ENCODE measurements at places on chromosomes 5 and 9.
A peak's percentile ranks its signal among the peaks of the same experiment; 100 is the strongest.

- peak; percentile 21 for DNase-seq
These were observed 188.2 kb downstream of the CRB2 start for GRCh38 chr9:123544007-123544827.

- DNase-seq, result no peak
These were observed 8.9 kb downstream of the RECK start for GRCh38 chr9:36045610-36046009.

- no peak for DNase-seq
These were observed 215.5 kb downstream of the GAPVD1 start for GRCh38 chr9:125477089-125477544.

GRCh38 chr5:80754900-80755299 is 100.1 kb upstream of the DHFR start:
- peak; percentile 50 for DNase-seq

DNA sequence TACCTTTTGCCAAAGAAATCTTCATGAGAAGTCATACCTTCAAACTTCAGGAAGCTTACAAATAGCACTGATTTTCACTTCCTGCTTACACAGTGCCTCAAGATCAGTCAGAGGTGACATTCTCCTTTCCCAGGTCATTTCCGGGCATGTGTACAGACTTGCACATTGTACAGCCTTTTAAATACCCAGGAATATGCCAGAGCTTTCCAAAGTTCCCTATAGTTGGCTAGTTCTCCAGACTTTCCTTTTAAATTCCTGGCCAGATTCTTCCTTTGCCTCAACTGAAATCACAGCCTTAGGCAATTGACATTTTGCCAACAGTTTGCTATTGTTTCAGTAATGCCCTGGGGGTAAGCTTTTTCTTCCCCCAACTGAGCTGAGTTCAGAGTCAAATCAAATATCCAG is 47.2 kb downstream of the RFX3 start:
- DNase-seq, result peak; percentile 56

- no peak for DNase-seq
These were observed 72.4 kb downstream of the TEK start for GRCh38 chr9:27181381-27181780.

- DNase-seq, result no peak
These were observed 405.0 kb downstream of the ENC1 start for GRCh38 chr5:74235552-74235951.

DNA sequence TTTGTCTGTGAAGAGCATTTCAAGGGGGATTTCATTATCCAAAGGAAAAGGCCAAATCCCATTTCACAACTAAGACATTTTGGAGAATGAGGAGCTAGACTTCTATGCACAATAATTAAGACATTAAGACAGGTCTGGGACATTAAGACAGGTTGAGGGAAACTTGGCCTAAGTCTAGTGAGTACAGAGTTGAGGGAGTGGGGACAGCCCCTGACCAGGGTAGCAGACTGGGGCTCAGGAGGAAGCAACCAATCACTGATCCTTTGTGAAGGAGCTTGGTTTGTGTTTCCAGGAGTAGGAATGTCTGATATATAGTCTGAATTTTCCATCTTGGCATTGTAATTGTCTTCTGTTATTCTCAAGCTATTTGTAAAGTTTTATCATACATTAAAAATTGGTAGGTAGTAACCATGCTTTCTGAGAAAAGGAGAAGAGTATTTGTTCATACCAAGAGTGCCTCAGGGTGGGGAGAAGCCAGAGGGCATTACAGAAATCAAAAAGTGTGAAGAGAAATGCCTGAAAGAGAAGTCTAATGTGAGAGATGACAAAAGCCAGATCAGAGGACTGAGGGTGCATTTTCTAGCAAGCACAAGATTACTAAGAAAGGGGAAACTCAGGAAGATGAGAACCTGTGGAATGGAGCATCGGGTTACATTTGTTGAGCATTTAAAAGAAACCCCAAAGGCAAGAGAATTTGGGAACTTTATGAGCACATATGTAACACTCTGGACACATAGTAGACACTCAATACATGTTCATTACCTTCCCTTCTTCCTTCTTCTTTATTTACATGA is 189.3 kb upstream of the PIK3R1 start:
- DNase-seq, result peak; percentile 1

- DNase-seq, result no peak
These were observed 81.9 kb upstream of the FAM169A start for GRCh38 chr5:74948031-74948546.

DNA sequence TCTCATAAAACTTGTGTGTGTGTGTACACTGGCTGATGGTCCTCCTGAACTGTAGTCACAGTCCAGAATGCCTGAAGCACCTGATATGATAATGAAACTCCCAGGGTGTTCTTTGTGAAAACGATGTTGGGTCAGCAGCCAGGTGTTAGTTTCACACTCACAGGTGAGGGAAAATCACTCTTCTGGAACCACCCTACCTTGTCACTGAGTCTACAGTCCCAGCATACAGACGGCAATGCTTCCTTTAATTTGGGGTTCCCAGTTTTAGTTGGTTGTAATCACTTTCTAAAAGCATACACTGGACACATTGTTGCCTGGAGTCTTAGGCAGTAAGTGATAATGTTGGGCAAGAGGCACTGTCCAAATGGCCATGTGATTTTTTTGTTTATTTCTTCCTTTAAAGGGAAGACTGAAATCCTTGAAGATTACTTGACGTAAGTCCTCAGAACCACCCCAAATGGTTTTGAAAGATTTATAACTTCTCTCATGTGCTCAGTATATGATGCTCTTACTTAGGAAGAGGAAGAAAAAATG is 18.2 kb upstream of the MGAT1 start:
- no peak for DNase-seq

- DNase-seq, result no peak
These were observed 102.5 kb downstream of the ST8SIA4 start for GRCh38 chr5:100800562-100800961.

- DNase-seq, result no peak
These were observed 289.9 kb downstream of the KCTD16 start for GRCh38 chr5:144460600-144460999.

DNA sequence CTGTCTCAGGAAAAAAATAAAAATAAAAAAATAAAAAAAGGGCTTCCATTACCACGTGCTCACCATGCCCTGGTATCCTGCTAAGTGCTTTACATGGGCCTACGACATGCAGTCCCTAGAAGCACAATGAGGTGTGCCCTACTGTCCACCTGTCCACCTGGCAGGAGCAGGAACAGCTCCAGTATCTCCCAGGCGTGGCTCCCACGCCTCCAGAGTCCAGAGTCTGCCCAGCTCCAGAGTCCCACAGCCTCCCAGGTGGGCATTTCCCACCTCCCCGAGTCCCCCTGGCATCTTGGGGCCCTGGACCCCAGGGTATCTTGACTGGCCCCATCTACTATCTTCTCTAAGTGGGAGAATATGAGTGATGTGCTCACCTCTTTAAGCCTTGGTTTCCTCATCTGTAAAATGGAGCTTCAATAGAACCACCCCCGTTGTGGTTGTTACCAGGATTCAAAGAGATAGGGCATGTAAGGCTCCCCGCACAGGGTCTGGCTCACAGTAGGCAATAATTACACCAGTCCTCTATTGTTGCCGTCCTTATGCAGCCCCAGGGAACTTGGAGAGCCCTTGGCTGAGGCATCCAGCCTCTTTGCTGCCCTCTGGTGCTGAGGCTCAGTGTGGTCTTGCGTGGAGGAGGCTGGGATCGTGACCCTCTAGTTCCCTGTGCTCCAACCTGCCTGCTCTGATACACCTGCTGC is 8.9 kb downstream of the CXCL14 start:
- DNase-seq, result peak; percentile 8

- no peak for DNase-seq
These were observed 15.8 kb downstream of the CCDC152 start for GRCh38 chr5:42772265-42772993.

GRCh38 chr5:101390151-101390908 is 487.2 kb upstream of the ST8SIA4 start:
- peak; percentile 29 for DNase-seq

DNA sequence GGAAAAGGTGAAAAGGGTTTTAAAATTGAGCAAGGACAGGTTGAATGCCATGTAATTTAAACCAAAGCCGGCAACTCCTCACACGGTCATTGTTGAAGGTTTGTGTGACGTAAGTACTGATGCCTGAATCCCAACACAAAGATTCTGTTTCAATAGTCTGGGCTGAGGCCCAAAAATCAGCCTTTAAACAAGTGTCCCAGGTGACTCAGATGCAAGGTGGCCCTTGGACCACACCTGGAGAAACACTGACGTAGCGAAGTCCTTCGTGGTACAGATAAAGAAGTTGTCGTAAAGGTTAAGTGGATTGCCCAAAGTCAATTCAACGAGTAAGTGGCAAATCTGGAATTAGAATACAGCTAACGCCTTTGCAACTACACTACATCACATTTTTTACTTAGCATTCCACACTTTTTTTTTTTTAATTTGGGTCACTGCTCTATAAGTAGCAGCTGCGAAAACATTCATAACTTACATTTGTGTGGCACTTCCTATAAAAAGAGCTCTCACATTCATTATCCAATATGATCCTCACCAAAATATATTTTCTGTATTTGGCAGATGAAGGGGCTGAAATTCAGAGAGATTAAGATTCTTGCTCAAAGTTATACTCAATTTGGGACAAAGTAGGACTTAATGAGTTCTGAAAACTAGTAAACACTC is 111.3 kb downstream of the LPAR1 start:
- DNase-seq, result no peak

- DNase-seq, result no peak
These were observed 1107.0 kb upstream of the SEMA6A start for GRCh38 chr5:117681431-117682254.

GRCh38 chr5:154486427-154486866 is 8.4 kb upstream of the HAND1 start:
- no peak for DNase-seq

DNA sequence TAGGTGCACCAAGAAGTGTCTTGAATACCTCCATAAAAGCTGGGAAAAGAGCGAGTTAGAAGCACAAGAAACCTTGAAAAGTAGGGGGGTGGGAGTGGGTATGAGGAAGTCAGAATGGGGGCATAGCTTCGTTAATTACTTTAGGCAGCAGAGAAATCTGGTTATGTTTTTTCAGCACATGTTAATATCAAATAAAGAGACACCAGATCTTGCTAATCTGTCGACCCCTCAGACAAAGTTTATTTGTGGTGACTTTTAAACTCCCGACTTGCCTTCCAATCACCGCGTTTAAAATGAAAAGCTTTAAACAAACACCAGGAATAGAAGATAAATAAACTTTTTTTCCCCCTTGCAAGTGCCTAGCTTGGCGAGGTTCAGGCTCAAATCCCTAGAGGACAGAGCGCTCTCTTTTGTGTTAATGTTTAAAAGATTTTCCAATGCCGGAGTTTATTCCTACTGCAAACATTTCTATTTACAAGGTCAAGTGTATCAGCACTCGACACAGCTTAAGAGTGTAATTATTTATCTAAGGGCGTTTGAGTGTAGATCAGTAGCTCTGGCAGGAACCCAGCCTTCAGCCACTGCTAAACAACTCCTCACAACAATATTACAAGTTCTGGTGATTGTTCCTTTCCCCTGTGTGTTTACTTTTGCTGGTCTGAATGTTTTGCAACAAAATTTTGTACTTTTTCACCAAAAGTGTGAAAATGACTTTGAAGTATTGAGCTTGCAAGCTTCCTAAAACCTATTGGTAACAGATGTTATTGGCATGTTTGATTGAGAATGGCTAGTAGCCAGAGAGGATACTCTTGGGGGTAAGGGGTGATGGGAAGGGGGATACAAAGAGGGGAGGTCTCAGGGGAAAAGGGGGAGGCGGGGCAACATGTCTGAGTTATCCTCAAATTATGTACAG is 3.8 kb downstream of the GAS1 start:
- no peak for DNase-seq

- DNase-seq, result no peak
These were observed 37.7 kb upstream of the LPCAT1 start for GRCh38 chr5:1561402-1561929.

DNA sequence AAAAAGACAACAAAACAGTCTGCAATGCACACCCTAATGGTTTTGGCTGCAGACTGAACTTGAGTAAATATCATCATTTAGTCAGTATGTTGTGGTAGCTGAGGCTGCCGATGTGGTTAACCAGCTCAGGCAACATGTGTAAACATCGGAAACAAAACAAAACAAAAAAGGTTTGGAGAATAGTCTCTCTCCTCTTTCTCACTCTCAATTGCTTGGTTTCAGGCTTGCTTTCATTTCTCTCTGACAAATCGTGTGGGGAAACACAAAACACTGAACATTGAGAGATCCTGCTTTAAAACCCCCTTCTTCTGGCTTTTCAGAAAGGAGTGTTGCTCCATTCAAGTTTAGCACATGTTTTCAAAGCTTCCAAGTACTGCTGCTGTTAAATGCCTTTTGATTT is 453.3 kb downstream of the BNC2 start:
- peak; percentile 4 for DNase-seq

Measured in activated CD4-positive, alpha-beta T cell treated with anti-CD3 and anti-CD28 coated beads, Interleukin-2, Interleukin-4, amounts not matched to agents 100 ng/mL and 50 ng/mL, durations not matched to agents 16 hours and 8 hours (primary cell).